Smooth muscle cell of the umbilical artery (primary cell): ENCODE measurements at places on chromosomes 11 and 22. TPM values are rescaled to one million over a fixed set of nuclear protein-coding genes. Genes with fewer than 3 reads are reported as not detected.

TREH gene
- total RNA-seq = not detected in 2 replicates

DBX1 gene
- total RNA-seq = not detected in 2 replicates

EFCAB6 gene
- 1.5 and 3.3 TPM in 2 replicates for total RNA-seq

OR4D5 gene
- not detected in 2 replicates for total RNA-seq

SHANK3 gene
- total RNA-seq = 0.59 and 1.0 TPM in 2 replicates

TYR gene
- total RNA-seq = not detected in 2 replicates

PLCB3 gene
- total RNA-seq = 29.4 and 53.7 TPM in 2 replicates

CWF19L2 gene
- total RNA-seq = 11.9 and 13.4 TPM in 2 replicates

GGTLC2 gene
- not detected in 2 replicates for total RNA-seq

MYBPC3 gene
- not detected in 2 replicates for total RNA-seq

EXT2 gene
- total RNA-seq = 324 and 375 TPM in 2 replicates

FIBIN gene
- 25.4 and 51.4 TPM in 2 replicates for total RNA-seq

ARHGAP20 gene
- total RNA-seq = 1.8 and 4.5 TPM in 2 replicates

MAJIN gene
- total RNA-seq = under 0.01 TPM in 1 of 2 replicates, not detected in the other

KIF18A gene
- 2.1 and 12.3 TPM in 2 replicates for total RNA-seq

SVIP gene
- 3.3 and 7.7 TPM in 2 replicates for total RNA-seq

LTBP3 gene
- total RNA-seq = 140 and 192 TPM in 2 replicates

OR5AN1 gene
- total RNA-seq = not detected in 2 replicates

GRM5 gene
- under 0.01 and 0.05 TPM in 2 replicates for total RNA-seq

FBLN1 gene
- total RNA-seq = 41.6 and 80.2 TPM in 2 replicates

CYP2D6 gene
- total RNA-seq = 0.30 and 0.42 TPM in 2 replicates

APOL6 gene
- 13.6 and 20.5 TPM in 2 replicates for total RNA-seq

MMP1 gene
- total RNA-seq = 47.9 and 122 TPM in 2 replicates

MS4A3 gene
- total RNA-seq = not detected in 2 replicates

MEI1 gene
- 0.28 and 0.30 TPM in 2 replicates for total RNA-seq

OR6T1 gene
- total RNA-seq = not detected in 2 replicates

PIH1D2 gene
- total RNA-seq = 0.69 and 1.2 TPM in 2 replicates
